ENCODE measurements at places on chromosomes 12 and 14.
A peak's percentile ranks its signal among the peaks of the same experiment; 100 is the strongest.

- DNase-seq, result no peak
Observed at GRCh38 chr12:32366714-32367113, 32.6 kb upstream of the FGD4 start.

GRCh38 chr14:35682802-35683201 lies 126.3 kb downstream of the RALGAPA1 start:
- no peak for DNase-seq

GRCh38 chr14:31527546-31527945 lies 33.7 kb upstream of the NUBPL start:
- DNase-seq, result no peak

DNA sequence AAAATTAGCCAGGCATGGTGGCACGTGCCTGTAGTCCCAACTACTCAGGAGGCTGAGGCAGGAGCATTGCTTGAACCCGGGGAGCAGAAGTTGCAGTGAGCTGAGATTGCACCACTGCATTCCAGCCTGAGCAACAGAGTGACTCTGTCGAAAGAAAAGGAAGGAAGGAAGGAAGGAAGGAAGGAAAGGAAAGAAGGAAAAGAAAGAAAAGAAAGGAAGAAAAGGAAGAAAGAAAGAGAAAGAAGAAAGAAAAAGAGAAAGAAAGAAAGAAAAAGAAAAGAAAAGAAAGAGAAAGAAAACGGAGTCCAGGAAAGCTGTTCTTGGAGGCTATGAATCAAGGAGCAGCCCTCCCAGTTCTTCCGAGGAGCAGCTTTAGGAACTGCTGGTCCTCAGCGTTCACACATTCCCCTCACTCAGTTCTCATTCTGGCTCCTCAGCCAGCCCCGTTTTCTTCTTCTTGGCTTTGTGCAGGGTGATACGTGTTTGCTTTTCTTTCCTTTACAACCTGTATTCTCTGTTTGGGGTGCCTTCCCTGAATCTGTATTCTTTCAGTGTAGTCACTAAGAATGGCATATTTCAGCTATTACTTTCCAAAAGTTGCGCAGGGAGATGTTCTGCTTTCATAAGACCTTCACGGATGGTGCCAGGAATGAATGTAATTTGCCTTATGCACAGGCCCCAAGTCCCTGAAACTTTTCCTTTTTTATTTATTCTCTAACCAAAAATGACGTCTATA lies 12.2 kb downstream of the FBXL14 start:
- no peak for DNase-seq

DNA sequence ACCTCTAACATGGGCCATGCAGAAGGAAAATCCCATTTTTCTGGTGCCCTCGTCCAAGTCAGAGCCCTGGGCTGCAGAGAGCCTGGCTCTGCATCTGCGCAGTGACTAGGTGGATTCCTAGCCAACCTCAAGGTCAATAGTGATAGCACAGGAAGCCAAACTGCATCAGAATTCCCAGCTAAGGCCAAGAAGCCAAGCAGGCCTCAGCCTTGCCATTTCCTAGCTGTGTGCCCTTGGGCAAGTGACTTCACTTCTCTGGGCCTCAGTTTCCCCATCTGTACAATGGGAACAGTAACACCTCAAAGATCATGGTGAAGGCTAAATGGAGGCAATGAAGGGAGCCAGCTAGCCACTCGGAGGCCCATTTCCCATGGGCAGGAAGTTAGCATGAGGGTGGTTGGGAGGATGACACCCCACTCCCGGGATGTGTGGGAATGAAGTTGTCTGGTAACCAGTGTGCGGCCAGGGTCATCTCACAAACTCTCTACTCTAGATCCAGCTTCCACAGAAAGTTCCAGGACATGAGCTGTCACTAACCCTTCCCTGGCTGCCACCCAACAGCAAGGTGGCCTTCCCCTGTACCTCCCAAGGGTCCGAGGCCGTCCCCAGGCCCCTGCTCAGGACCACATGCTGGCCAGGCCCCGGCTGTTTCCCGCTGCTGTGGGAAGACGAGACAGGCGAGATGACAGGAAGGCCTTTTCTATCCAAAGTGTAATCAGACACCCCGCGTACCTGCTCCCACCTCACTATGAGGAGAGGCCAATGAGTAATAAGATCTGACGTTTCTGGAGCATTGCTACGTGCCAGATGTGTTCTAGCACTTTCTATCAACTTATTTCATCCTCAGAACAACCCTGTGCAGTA lies 125.7 kb downstream of the SCARB1 start:
- DNase-seq, result no peak

GRCh38 chr12:25364529-25365339 lies 114.0 kb upstream of the KRAS start:
- DNase-seq, result no peak

- DNase-seq, result no peak
Observed at GRCh38 chr12:111428728-111429175, 23.0 kb downstream of the SH2B3 start.

GRCh38 chr12:119715268-119715620 lies 47.3 kb downstream of the PRKAB1 start:
- no peak for DNase-seq

- DNase-seq, result no peak
Observed at GRCh38 chr12:78036874-78037273, 206.2 kb downstream of the NAV3 start.

DNA sequence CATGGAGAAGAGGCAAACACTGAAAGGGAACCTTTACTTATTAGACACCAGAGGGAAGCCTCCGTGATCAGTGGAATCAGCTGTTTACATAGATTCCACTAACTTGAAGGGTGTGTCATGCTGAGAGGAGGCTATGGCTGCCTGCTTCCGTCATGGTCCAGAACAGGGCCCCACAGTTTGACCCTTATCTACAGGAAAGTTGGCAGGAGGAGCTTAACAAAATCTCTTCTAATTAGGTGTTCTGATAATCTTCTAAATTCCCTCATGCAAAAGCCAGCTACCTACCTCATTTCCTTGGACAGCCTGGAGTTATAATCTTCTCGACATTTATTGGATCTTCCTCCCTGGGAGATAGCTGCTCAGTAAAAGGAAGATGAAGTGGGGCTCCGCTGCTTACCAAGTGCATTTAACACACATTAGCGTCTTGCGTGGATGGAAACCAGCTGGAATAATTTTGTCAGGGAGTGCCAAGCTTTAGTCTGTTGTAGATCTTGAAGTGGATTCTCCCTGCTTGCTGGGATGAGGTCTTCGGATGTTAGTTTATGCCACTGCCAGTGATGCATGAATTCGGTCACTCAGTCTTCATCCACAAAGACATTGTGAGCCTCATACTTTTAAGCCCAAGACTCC lies 171.0 kb downstream of the PAH start:
- no peak for DNase-seq

- DNase-seq, result no peak
Observed at GRCh38 chr12:50745861-50746260, 18.0 kb upstream of the ATF1 start.

DNA sequence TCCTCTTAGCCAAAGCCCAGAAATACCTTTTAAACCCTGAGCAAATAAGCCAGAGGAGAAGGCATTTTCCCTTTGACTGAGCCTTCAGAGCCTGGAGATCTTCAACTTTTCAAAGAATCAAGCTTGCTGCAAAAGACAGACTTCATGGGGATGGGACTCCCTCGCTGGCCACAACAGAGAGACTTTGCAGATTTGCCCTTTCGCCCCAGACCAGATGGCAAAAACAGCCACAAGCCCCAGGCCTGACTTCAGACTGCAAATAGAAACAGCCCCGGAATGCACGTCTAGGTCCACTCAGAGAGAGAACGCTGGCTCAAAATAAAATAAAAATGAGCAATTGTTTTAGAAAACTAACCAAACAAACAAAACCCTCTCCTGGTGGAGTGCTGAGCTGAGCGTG lies 114.6 kb upstream of the MED13L start:
- DNase-seq, result no peak

GRCh38 chr12:57218030-57218853 lies 1.6 kb downstream of the NXPH4 start:
- no peak for DNase-seq

DNA sequence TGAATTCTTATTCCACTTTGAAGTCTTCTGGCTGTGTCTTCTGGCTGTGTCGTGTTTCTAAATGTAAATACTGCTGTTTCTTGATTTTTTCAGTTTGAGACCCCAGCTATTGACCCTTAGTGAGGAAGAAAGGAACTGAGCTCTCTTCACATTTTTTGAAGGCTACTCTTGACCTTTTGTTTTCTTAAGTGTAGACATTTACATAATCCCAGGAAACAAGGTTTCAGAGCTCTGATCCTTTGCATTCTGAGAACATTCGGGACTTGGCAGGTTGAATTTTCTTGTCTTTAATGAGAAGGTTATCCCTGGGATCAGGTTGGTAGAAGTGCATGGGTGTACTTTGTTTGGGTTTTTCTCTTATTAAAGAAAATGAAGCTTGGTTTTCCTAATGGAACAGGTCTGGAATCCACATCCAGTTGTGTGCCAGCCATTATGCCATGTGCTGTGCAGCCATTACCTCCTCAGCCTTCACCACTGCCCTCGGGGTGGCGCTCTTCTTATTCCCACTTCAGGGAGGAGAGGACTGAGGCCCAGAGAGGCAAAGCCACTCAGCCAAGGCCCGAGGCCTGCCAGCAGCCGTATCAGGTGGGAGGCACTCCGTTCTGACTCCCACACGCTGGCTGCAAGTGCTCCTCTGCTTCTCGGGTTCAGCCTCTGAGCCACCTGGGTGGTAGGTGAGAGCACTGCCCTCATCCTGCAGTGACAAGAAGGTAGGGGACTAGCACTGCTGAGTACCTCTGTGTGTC lies 120.9 kb downstream of the BEGAIN start:
- no peak for DNase-seq

- no peak for DNase-seq
Observed at GRCh38 chr14:103562179-103562428, 353 bp downstream of the BAG5 start.

DNA sequence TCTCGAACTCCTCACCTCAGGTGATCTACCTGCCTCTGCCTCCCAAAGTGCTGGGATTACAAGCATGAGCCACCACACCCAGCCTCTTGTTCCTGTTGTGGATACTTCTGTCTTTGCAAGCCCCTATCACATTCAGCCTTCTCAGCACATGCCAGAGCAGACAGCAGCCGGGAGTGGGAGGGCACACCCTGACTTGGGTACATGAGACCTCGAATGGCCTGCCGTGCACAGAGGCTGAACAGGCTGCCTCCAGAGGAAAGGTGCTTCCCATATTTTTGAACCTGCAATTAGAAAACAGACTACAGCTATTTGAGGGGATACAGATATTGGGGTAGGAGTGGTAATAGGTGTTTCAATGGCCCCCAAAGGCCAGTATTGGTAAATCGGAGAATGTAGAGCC lies 307.3 kb upstream of the DIO3 start:
- no peak for DNase-seq

DNA sequence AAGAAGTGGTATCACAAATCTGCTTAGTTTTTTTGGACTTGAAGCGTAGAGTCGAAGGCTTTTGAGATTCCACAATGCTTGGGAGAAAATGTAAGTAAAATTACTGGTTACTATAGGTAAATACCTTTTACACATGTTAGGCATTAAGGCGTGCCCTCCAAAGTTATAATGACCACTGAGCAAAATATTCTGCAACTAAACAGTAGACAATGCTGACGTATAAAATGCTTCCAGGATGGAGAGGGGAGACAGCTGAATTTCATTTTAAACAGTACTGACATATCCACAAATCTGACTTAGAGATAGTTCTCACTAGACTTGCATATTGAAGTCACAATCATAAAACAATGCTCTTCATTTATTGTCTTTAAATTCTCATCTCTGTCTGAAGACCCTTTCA lies 144.5 kb upstream of the DCN start:
- peak; percentile 14 for DNase-seq

GRCh38 chr12:6033546-6033945 lies 88.5 kb upstream of the ANO2 start:
- no peak for DNase-seq

DNA sequence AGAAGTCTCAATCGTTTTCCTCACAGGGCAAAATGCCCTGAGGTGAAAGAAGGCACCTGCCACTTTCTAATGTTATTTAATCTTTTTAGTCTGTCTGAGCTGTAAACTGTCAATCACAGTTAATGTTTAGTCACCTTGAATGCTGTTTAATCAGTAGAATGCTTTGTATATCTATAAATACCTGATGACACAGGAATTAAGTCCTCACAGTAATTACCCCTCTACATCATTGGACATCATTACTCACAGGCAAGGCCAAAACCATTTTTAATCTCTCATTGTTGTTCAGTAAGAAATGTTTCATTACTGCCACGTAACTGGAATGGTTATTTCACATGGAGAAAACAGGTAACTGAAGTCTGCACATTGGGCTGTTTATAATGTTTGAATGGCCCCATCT lies 178.8 kb downstream of the EXOC5 start:
- DNase-seq, result no peak

Measured in fibroblast of the conjunctiva (primary cell).